ENCODE measurements at places on chromosomes 12 and 14.

GRCh38 chr14:80940146-80940545, 1.4 kb downstream of the CEP128 start:
- no peak for DNase-seq

DNA sequence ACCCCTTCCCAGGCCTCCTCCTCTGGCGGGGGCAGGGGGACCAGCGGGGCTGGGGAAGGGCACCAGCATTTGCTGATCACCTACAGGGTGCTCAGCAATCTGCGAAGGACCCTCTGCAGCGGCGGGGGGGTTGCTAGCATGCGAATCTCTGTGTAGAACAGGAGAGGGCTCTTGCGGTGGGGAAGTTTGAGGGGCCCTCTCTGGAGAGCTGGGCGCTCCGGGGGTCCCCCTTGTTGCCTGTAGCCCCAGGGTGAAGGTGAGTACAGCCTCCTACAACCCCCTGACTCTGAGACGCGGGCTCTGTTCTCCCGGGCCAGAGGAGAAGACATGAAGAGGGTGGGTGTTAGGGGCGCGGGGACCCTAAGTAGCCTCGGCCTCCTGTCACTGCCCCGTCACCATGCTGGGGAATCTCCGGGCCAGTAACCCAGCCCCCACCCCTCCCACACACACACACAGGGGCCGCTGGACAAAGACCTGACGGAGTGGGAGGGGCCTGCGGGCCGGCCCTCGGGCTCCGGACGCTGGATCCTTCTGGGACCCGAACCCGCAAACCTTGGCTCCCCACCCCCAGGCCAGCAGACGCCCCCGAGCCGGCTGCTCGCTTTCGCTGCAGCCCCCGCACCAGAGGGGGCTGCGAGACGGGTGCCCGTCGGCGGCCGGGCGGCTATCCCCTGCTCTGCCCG, 734 bp downstream of the FIGNL2 start:
- no peak for DNase-seq

GRCh38 chr12:42504049-42504448, 85.5 kb downstream of the PRICKLE1 start:
- peak; percentile 43 for DNase-seq

GRCh38 chr12:68381476-68382219, 49.5 kb upstream of the MDM1 start:
- DNase-seq, result no peak

DNA sequence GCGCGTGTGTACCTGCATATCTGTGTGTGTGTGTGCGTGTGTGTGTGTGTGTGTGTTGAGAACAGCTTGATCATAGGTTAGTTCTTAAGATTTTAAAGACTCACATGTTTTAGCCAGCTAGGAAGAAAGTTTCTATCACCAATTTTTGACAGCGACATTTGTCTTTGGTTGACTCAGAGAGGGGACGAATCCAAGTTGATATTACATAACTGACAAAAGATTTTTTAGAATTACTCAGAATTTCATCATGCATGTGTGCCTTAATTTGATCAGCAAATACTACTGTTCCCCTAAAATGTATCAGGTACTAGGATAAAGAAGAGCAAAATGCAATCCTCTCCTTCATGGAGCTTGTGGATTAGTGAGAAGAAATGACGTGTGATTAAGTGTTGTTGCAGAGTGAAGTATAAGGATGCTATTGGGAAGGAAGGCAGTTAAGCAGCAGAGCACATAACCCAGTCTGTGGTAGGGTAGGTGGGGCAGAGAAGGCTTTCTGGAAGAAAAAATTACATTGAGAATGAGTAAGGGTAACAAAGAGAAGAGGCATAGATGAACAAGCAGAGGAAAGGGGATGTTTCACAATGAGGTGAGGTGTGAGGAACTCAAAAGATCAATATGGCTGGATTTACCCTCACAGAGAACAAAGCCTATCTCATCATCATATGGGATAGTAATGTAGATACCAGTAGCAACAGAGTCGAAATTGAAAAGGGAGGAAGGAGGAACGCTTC, 77.5 kb downstream of the ELK3 start:
- DNase-seq, result peak; percentile 65

- DNase-seq, result no peak
These were observed 189.5 kb upstream of the NTF3 start for GRCh38 chr12:5242440-5242839.

DNA sequence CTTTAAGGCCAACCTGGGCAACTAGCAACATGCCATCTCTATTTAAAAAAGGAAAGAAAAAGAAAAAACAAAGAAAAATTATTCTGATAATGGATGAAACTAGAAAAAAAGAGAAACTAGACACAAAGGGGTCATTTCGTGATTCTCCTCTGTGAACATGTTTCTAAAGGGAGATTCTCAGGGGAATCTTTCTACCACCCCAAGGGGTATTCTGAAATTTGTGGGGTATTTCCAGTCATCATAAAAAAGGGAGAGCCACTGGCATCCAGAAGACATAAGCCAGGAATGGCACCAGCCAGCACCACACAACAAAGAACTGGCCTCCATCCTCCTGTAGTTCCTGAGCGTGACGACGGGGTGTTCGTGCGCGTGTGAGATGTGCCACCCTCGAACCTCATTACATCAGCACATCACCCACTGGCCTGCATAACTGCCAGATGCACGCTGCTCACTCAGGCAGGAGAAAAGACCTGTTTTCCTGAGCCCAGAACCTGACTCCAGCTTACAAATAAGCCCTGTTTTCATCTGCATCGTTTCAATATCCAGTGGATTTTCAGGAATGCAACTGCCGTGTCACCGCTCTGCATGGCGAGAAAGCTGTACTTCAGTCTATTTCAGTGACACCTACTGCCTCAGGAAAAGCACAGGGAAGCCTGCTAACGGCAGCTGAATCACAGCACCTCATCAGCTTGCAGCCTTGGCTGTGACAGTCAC, 23.9 kb downstream of the STX2 start:
- DNase-seq, result no peak

- no peak for DNase-seq
These were observed 11.3 kb downstream of the TMEM179 start for GRCh38 chr14:104593241-104593701.

GRCh38 chr12:28941248-28941647, 207.8 kb upstream of the FAR2 start:
- DNase-seq, result peak; percentile 66

DNA sequence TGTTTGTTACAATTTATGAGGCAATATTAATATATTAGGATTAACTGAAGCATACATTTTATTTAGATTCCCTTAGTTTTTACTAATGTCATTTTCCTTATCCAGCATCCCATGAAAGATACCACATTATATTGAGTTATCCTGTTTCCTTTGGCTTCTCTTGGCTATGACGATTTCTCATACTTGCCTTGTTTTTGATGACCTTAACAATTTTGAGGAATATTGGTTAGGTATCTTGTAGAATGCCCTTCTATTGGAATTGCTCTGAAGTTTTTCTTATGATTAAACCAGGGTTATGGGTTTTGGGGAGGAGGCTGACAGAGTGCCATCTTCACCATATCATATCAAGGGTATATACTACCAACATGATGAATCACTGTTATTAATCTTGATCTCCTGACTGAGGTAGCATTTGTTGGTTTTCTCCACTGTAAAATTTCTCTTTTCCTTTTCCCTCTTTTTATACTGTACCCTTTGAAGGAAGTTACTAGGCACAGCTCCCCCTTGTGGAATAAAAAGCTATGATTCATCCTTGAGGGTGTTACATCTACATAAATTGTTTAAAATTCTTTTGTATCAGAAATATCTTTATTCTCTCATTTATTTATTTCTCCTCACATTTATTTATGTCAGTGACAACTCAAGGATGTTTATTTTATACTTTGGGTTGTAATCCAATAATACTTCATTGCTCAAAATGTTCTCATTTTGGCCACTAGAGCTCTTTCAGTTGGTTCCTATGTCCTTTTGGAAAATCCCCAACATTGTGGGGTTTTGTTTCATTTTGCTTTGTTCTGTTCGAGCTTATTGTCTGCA, 239.0 kb downstream of the SLC16A7 start:
- DNase-seq, result peak; percentile 43

DNA sequence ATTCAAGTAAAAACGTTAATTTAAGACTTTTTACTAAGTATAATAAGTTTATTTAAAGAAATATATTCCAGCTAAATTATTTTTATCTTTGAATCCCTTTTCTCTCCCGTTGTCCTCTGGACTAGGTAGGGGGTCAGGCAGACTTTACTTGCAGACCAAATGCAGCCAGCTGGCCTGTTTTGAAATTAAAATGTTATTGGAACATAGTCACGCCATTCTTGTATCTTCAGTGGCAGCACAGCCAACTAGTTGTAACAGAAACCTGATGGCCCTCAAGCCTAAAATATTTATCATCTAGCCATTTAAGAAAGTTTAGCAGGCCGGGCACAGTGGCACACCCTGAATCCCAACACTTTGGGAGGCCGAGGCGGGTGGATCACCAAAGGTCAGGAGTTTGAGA, 52.7 kb downstream of the BCAT1 start:
- no peak for DNase-seq

DNA sequence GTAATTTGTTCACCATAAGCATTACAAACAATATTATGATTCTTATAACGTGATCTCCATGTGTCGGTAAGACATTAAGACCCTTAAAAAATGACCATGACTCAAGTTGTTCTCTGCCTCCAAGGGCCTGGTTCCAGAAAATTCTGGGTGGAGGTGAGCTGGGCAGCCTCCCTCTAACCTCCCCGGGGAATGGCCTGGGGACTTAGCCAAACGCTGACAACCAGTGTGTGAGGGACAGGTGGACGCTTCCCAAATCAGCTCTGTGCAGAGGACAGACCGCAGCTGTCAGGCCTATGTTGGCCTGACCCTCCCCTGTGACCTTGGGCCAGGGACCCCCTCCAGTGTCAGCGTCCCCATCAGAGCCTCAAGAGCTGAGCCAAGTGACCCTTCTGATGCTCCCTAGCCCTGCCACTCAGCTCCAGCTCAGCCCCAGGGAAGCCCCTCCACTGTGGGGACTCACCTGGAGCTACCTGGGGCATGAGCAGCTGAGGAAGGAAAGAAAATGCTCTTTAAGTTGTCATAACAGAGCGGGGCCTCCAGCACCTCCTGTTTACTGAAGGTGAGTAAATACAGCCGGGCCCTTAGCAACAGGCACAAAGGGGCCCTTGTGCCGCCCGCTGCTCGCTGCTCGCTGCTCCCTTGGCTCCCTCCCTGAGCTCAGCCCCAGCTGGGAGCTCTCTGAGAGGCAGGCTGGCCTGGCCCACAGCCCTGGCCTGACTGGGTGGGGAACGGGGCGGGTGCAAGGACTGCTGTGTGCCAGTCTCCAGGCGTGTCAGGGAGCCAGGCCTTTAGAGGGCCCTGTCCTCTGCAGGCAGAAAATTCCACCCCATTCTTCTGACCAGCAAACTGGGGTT, 116.6 kb downstream of the CALM1 start:
- no peak for DNase-seq

- no peak for DNase-seq
These were observed 27.7 kb upstream of the TMED10 start for GRCh38 chr14:75204116-75204515.

Measured in fibroblast of skin of right biceps (primary cell).